ENCODE measurements at places on chromosomes 6 and 20. TPM values are rescaled to one million over a fixed set of nuclear protein-coding genes. Genes with fewer than 3 reads are reported as not detected.

GRCh38 chr6:14354919-14355572 lies 237.5 kb downstream of the CD83 start:
- DNase-seq = no peak

DNA sequence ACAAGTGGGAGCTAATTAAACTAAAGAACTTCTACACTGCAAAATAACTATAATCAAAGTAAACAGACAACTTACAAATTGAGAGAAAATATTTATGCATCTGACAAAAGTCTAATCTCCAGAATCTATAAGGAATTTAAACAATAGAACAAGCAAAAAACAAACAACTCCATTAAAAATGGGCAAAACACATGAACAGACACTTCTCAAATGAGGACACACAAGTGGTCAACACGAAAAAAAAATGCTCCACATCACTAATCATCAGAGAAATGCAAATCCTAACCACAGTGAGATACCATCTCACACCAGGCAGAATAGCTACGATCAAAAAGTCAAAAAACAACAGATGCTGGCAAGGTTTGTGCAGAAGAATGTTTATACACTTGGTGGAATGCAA lies 36.2 kb downstream of the STMND1 start:
- no peak for DNase-seq

DNA sequence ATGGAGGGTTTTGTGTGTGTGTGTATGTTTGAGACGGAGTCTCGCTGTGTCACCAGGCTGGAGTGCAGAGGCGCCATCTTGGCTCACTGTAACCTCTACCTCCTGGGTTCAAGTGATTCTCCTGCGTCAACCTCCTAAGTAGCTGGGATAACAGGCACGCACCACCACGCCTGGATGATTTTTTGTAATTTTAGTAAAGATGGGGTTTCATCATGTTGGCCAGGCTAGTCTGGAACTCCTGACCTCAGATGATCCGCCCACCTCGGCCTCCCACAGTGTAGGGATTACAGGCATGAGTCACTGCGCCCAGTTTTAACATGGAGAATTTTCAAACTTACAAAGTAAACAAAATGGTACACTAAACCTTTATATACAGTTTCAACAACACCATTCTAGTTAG lies 22.8 kb downstream of the AMD1 start:
- no peak for DNase-seq

DNA sequence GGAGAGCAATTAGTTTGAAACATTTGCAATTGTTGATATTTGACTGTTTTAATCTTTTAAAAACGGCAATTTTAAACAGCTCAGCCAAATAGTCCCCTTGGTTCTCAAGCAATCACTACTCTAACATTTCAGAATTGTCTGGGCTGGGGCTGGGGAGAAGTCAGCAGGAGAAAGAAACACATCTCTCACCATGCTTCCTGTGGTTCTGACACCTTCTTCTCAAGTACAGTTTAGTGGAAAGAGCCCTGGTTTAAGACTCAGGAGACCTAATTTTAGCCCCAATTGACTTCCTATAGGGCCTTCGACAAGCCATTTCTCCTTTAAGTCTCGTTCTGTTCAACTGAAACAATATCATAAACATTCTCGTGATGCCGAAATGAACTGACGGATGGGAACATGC lies 168.4 kb upstream of the CDYL start:
- no peak for DNase-seq

- DNase-seq = no peak
Measured at GRCh38 chr20:51132279-51132678, 109.4 kb upstream of the KCNG1 start.

DCBLD1 gene
- total RNA-seq = 15.3 TPM

SNAP91 gene
- total RNA-seq = 106 TPM

Measured in occipital lobe (tissue), 3 donors.